ENCODE measurements at places on chromosomes 11 and 22.

GRCh38 chr22:21044931-21045584 is 688 bp upstream of the LRRC74B start:
- DNase-seq = no peak

- no peak for DNase-seq
These were observed 58.3 kb downstream of the TYR start for GRCh38 chr11:89235976-89236375.

DNA sequence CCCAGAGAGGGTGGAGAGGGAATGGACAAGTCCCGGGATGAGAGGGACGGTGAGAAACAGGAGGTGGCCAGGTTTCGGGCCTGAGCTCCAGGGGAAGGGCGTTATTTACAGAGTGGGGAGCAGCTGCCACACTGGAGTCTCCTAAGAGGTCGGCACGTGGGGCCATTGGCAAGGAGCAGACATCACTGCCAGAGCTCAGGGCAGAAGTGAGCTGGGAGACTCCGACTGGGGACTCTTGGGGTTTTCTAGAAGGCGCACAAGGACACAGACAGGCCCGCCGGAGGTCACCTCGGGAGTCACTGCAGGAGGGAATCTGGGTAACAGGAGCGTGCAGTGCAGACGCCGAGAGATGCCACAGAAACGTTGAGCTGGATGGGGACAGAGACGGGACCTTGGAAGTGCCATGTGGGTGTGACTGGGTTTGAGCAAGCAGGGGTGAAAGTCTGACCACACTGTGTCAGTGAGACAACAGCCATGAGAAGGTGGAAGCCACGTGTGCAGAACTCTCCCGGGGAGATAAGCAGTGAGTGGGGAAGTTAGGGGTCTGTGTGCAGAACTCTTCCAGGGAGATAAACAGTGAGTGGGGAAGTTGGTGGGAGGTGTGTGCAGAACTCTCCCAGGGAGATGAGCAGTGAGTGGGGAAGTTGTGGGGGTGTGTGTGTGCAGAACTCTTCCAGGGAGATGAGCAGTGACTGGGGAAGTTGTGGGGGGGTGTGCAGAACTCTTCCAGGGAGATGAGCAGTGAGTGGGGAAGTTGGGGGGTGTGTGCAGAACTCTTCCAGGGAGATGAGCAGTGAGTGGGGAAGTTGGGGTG is 187.5 kb downstream of the SHANK2 start:
- no peak for DNase-seq

- DNase-seq = no peak
These were observed 22.0 kb downstream of the MFNG start for GRCh38 chr22:37464181-37464580.

DNA sequence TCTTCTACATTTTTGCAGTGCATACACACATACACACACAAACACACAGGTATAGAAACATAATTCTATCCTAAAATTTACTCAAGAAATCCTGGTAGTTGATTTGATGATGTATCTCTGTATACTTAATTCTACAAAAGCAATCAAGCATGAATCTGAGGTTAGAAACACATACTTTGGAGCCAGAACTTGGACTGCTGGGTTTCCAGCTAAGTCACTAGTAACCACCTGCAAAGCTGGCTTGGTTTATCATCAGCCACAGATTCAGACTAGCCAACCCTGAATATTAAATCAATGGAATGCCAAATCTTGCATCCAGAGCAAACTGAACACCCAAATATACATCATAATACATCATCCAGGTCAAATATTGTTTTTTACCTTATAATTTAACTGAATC is 24.8 kb upstream of the POU2AF2 start:
- DNase-seq = no peak

GRCh38 chr11:117197516-117198456 is 1.4 kb upstream of the TAGLN start:
- DNase-seq = peak; percentile 79

Data from ecto neural progenitor cell (in vitro differentiated cells).